Activated CD4-positive, alpha-beta T cell treated with anti-CD3 and anti-CD28 coated beads, Interleukin-2, Interleukin-6, amounts not matched to agents 100 ng/mL and 50 ng/mL, durations not matched to agents 16 hours and 8 hours (primary cell): ENCODE measurements at places on chromosomes 12 and 14.

GRCh38 chr12:27221625-27222387 is 22.3 kb upstream of the STK38L start:
- peak; percentile 61 for DNase-seq

DNA sequence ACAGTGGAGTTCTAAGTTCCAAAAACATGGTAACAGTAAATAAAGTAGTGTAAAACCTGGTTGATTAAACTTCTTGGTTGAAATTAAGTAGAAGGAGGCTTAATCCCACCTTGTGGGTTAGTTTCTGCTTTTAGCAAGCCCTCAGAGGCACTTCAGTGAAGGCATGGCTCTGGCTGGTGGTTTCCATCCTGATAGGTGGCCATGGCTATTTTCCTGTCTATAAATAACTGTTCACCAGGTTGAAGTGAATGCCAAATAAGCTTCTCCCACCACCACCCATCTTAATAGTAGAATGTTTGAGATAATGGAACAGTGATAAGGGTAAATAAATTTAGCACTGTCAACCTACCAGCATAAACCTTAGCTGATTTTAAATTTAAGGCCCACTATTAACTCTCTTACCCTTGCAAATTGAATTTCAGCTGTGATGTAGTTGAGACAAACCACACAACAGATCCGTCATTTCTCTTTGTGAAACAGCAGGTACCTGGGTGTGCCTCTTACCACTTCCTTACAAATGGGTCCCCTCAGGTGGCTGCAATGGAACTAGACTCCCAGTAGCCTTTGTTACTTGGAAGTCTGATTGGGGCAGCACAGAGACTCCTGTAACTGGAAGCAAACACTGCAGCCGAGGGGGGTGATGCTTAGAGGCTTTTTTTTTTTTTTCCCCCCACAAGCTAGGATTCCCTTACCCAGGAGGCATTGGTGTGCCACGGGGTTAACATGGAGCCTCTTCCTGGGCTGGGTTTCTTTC is 41.4 kb downstream of the DAAM1 start:
- DNase-seq = no peak

GRCh38 chr12:82486524-82487235 is 128.4 kb downstream of the METTL25 start:
- DNase-seq = no peak

DNA sequence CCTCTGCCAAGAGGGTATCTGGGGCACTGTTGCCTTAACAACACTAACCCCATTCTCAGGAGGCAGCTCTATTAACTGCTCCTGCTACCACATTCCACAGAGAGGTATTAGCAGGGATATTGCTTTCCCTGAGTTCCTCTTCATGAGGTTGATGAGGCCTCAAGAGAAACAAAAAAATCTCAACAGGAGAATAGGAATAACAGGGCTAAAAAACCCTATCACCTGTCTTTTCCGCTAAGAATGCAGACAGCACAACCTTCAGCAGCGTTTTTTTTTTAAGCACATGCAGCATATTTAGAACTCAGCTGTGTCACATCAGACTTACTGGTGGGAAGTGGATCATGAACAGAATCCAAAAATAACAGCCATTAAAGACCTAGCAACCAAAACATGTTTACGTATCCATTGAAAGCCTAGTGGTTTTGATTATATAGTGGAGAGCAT is 29.2 kb downstream of the ATF7 start:
- no peak for DNase-seq

DNA sequence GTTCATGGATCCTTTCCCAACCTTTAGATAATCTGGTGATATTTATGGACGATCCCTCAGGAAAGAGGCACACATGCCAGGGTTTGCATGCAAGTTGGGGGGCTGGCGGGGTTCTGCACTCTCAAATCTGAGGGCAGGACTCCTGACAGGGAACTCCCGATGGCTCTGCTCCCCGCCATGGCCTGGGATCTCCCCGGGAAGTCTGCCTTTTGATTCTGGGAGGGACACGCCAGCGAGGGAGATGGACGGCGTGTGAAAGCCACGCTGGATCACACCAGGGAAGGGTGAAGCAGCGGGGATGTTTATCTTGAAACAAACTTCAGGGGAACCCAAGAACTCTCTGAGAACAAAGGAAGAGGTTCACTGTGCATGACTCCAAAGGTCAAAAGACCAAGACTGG is 43.6 kb downstream of the LGMN start:
- DNase-seq = no peak

- peak; percentile 7 for DNase-seq
Measured at GRCh38 chr12:50924439-50925341, 27.7 kb upstream of the HIGD1C start.

GRCh38 chr14:44663136-44663535 is 156.1 kb upstream of the FSCB start:
- DNase-seq = no peak

GRCh38 chr14:104820669-104821228 is 19.8 kb downstream of the ZBTB42 start:
- DNase-seq = no peak

GRCh38 chr12:121792607-121793439 is 665 bp downstream of the RHOF start:
- DNase-seq = peak; percentile 71

GRCh38 chr12:91556909-91557308 is 374.3 kb upstream of the DCN start:
- no peak for DNase-seq

DNA sequence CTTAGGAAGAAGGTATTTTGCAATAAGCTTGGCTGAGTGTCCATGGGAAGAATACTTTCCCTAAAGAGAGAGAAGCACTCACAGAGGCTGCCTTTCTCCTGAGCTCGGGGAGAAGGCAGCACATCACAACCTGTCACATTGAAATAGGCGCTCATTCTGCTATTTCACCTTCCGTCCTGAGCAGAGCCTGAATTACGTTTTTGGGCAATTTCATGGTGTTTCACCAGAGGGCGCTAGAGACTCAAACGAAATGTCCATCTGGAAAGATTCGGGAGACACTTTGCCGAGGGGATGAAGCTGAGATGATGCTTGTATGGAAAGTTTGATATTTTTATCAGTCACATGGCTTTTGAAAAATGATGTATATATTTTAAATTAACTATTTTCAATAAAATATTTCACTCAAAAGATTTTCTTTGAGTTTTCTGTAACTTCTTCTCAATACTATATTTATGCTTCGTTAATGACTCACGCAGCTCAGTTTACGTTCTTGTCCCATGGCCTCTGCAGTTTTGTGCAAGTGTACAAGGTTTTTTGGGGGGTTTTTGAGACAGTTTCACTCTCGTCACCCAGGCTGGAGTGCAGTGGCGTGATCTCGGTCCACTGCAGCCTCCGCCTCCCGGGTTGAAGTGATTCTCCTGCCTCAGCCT is 17.4 kb upstream of the B4GALNT3 start:
- DNase-seq = peak; percentile 49

GRCh38 chr14:25759256-25759655 is 709.3 kb upstream of the STXBP6 start:
- no peak for DNase-seq

DNA sequence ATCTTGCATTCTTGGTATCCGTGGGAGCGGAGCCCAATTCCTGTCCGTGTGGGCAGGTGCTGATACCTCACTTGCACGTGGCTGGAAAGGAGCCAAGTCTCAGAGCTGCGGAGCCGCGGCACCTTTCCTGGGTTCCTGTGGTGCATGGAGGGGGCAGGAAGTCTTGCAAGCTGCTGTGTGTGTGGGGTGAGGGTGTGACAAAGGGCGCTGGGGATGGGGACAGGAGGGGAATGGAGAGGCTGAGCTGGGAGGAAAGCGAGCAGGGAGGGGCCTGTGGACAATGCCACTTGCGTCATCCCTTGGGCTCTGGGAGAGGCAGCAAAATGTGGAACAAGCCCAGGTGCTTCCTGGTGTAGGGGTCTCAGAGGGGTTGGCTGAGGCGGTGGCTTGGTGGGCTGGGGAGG is 86.7 kb downstream of the CALM1 start:
- no peak for DNase-seq

- no peak for DNase-seq
Measured at GRCh38 chr12:104684884-104685283, 228.1 kb downstream of the CHST11 start.

- DNase-seq = no peak
Measured at GRCh38 chr12:59036973-59037762, 116.9 kb upstream of the LRIG3 start.

DNA sequence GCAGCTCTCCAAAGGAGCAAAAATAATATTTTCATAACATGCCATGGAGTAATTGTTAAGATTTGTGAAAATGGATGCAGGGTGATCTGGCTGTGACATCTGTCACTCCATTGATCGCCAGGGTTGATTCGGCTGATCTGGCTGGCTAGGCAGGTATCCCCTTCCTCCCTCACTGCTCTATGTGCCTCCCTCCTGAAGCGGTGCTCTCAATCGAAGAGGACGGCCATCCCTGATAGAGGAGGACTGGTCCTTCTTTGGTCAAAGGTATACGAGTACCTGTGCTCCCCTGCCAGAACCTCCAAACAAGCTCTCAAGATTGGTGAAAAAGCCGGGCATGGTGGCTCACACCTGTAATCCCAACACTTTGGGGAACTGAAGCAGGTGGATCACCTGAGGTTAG is 47.9 kb downstream of the VCPKMT start:
- DNase-seq = no peak

- DNase-seq = no peak
Measured at GRCh38 chr14:58327019-58327418, 28.7 kb downstream of the ARID4A start.

- DNase-seq = no peak
Measured at GRCh38 chr12:7241404-7242005, 52.0 kb downstream of the PEX5 start.

- no peak for DNase-seq
Measured at GRCh38 chr14:98112194-98112780, 1159.7 kb downstream of the BCL11B start.

- DNase-seq = no peak
Measured at GRCh38 chr12:49832836-49833421, 4.7 kb upstream of the NCKAP5L start.

GRCh38 chr12:32569259-32569658 is 109.8 kb upstream of the DNM1L start:
- no peak for DNase-seq

- DNase-seq = no peak
Measured at GRCh38 chr14:29140016-29140415, 373.4 kb downstream of the FOXG1 start.

- no peak for DNase-seq
Measured at GRCh38 chr12:98763656-98764055, 118.6 kb downstream of the APAF1 start.

GRCh38 chr12:25352083-25352918 is 101.6 kb upstream of the KRAS start:
- DNase-seq = no peak

DNA sequence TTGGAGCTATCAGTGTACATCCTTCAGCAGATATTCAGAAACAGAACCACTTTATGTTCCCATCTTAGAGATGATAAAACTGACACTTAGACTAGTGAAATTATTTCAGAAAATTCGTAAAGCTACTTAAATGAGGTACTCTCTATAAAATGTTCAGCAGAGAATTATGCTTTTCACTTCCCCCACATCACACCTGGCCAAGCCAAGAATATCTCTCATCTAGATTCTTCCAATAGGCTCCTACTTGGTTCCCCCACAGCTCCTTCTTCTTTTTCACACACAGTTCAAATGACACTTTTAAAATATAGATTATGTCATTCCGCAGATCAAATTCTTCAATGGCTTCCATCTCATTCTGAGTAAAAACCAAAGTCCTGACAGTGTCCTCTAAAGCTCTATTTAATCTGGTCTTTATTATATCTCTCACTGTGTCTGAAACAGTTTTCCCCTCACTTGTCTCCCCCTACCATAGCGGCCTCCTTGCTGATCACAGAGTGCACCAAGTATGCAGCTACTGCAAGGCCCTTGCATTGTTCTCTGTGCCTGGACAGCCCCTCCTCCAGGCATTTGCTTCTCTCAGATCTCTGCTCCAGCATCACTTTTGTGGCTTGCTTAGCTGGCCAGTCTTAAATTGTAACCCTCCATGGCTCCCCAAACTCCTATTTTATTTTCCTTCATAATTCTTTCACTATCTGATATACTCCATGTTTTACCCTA is 736.8 kb upstream of the USP15 start:
- no peak for DNase-seq

- DNase-seq = no peak
Measured at GRCh38 chr12:41459111-41459905, 271.2 kb downstream of the PDZRN4 start.

DNA sequence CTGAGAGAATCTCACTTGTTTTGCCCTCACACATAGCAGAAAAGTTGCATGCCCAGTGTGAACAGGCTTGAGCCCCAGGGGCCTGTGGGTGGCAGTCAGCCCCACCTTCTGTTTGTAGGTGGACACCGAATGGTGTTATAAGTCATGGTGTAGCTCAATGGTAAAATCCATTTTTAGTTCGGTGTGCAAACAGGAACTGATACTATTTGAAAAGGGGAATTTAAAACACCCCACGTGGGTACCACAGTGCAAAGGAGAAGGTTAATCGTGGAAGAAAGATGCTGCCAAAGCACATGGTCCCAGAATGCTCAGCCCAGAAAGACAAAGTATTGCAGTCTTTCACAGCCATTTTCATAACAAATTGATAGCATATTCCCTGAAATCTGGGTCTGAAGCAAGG is 71.8 kb upstream of the GZMB start:
- DNase-seq = no peak

DNA sequence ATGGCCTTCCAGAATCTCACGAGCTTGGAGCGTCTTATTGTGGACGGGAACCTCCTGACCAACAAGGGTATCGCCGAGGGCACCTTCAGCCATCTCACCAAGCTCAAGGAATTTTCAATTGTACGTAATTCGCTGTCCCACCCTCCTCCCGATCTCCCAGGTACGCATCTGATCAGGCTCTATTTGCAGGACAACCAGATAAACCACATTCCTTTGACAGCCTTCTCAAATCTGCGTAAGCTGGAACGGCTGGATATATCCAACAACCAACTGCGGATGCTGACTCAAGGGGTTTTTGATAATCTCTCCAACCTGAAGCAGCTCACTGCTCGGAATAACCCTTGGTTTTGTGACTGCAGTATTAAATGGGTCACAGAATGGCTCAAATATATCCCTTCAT is 92.2 kb downstream of the FLRT2 start:
- DNase-seq = no peak

DNA sequence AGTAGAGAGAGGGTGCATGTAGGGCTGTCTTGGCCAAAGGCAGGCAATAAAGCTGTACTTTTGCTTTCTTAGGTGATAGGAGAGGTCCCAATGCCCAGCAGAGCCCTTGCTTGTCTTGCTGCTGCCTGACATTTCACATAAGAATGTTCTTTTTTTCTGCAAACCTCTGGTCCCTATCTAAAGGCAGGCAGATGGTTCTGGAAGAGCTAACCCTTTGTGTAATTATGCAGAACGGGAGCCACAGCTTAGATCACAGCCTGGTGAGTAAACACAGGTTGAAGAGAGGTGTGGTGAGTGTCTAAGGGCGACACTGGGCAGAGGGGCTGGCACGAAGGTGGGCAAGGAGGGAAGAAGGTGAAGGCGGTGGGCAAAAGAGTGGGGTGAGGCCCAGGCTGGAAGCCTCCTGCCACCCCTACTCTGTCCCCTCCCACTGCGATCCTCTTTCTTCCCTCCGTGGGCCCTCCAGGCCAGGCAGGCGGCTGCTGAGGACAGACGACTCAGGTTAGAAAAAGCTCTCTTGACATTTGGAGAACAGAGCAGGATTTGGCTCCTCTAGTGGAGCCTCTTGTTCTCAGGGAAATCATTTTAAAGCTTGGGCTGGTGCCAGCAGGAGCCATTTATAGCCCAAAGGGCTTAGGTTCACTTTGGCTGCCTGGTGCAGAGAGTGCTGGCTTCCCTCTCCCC is 42.8 kb downstream of the PRMT8 start:
- DNase-seq = no peak

- no peak for DNase-seq
Measured at GRCh38 chr12:38772437-38772836, 133.0 kb downstream of the CPNE8 start.

GRCh38 chr14:23877538-23878180 is 75.9 kb upstream of the DHRS4 start:
- peak; percentile 56 for DNase-seq

- DNase-seq = peak; percentile 29
Measured at GRCh38 chr12:13209436-13210235, 13.1 kb downstream of the EMP1 start.
